ENCODE measurements at places on chromosomes 5 and 9.

GRCh38 chr5:141753971-141754713 is 72.1 kb upstream of the ARAP3 start:
- DNase-seq, result no peak

DNA sequence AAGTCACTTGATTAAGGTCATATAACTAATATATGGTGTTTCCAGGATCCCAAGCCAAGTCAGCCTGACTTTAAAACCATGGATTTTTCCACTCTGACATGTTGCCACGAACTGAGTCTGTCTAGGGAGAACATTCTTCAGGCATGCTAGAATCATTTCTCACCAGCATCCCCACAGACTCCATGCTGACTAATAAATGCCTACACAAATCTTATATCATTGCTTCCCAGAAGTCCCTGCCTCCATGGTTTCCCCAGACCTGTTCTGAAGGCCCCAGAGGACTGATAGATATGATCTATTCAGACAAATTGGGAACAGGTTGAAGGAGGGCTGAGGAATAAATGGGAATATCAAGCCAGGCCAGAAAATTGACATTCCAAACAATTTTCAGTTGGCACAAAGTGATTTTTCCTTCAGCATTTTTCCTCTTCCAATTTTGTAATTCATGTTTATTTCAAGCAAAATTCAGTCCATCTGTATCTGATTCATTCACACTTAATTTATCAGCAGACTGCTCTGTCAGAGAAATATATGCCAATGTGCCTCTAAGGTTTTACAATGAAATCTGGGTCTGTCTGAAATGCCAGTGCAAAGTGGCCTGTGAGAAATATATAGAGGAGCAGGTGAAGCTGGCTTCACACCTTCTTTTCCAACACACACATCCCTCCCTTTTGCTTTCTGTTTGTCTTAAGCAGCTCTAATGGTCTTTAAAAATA is 413.6 kb upstream of the TNC start:
- no peak for DNase-seq

- DNase-seq, result no peak
Observed at GRCh38 chr5:62312036-62312435, 6.0 kb downstream of the KIF2A start.

DNA sequence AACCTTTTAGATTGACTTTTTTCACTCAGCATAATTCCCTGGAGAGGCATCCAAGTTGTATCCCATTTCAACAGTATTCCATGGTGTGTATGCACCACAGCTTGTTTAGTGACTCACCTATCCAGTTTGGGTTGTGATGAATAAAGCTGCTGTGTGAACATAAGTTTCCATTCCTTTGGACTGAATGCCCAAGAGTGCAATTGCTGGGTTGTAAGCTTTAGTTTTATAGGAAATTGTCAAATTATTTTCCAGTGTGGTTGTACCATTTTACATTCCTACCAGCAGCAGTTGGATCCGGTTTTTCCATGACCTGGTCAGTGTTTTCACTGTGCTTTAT is 60.9 kb upstream of the TMED7 start:
- DNase-seq, result no peak

DNA sequence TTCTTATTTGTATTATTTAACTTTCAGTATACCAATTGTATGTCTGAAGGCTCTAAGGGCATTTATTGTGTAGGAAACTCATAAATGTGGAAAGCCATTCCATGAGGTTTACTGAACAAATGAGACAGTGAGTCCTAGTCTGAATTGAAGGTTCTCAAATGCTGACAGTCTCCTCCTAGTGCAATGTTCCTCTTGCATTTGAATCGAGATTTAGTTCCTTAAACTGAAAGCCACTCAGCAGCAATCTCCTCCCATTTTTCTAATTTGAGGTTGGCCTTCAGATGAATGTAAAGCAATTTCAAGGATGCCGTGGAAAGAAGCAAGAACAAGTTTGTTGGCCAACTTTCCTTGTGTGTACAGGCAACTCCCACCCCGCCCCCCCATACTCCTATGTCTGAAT is 493.2 kb upstream of the KLF4 start:
- DNase-seq, result no peak

DNA sequence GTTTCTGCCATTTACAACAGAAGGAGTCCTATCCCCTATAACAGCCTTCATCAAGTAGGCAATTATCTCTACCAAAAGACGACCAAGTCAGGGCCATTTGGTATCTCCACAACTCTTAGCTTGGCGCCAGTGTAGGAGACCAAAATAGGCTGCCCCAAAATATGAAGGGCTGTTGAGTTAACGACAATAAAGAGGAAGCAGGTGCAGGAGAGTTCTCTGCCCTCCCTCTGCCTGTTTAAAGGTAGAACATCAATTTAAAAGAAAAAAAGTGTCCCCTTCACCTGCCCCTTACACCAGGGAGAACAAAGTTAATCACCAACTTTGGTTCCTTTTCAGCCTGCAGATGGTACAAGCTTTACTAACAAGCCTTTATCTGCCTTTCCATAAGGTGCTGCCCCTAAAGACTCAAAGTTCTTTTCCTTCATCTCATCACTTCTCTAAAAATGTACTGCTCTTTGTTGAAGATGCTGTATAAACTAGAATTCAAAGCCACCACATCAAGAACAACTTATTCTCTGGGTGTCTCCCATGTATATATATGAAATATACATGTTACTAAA is 33.3 kb downstream of the PPP1R2B start:
- no peak for DNase-seq

DNA sequence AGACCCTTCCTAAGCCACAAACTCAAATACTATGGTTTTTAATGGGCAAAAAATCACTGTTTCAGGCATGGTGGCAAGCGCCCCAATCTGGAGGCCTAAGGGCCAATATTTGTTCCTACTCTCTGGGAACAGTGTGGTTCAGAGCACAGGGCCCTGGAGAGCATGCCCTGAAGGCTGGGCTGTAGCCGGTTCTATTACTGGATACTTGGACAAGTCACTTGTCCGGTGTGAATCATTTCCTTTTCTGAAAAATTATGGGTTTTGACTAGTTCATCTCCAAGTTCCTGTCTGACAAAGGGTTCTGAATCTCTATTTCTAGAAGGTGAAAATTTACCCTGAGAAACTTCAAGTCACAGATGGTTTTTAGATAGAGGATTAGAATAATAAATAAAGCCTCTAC is 75.0 kb downstream of the OTULIN start:
- DNase-seq, result no peak

DNA sequence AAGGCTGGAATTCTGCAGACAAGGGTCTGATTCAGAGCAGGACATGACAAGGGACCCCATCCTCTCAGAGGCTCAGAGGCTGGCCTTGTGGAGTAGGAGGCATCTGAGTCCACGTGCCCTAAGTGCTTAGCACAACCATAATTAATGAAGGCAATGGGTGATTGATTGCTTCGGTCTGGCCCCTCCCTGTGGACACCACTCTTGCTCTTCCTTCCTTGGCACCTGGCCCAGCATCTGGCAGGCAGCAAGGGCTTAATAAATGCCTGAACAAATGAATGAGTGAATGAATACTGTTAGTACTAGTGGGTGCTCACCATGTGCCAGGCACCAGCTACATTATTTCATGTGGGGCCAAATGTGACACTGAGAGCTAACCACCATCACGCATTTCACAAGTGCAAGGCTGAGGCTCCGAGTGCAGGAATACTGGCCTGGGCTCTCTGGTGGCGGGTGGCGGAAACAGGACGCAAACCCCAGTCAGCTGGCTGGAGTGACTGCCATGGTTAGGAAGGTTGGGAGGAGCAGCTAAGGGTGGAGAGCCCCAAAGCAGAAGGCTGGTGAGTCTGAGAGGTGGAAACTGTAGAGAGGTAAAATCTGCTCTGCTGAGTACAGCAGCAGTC is 53.6 kb downstream of the ASS1 start:
- no peak for DNase-seq

DNA sequence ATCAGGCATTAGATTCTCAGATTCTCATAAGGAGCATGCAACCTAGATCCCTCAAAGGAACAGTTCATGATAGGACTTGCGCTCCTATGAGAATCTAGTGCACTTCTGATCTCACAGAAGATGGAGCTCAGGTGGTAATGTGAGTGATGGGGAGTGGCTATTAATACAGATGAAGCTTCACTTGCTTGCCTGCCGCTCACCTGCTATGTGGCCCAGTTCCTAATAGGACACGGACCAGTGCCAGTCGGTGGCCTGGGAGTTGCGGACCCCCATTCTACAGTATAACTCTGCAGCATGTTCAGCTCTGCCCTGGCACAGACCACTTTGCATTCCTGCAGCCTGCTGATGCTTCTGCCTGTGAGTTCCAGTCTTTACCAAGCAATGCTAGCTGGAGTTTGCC is 581.3 kb upstream of the KLF4 start:
- DNase-seq, result no peak

- DNase-seq, result no peak
Observed at GRCh38 chr5:160770718-160771117, 81.3 kb downstream of the ATP10B start.

DNA sequence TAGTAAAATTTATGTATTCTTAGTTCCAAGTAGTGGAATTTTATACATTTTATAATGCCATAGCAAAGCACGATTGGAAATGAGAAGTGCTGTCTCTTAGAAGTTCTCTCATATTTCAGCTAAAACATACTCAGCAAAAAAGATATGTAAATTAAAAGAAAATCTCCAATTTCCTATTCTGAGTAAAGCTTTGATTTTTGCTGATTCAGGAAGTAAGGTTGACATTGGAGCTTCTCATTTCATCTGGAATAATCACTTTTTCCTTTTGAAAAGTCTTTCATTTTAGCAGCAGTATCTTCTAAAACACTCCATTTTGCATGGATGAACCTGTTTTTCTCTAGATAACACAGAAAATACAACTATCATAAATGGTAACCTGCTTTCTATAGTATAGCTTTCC is 121.0 kb downstream of the ZCCHC7 start:
- DNase-seq, result no peak

GRCh38 chr5:147619281-147619878 is 109.5 kb upstream of the DPYSL3 start:
- DNase-seq, result no peak

GRCh38 chr9:137349471-137350033 is 47.5 kb upstream of the NRARP start:
- DNase-seq, result no peak

DNA sequence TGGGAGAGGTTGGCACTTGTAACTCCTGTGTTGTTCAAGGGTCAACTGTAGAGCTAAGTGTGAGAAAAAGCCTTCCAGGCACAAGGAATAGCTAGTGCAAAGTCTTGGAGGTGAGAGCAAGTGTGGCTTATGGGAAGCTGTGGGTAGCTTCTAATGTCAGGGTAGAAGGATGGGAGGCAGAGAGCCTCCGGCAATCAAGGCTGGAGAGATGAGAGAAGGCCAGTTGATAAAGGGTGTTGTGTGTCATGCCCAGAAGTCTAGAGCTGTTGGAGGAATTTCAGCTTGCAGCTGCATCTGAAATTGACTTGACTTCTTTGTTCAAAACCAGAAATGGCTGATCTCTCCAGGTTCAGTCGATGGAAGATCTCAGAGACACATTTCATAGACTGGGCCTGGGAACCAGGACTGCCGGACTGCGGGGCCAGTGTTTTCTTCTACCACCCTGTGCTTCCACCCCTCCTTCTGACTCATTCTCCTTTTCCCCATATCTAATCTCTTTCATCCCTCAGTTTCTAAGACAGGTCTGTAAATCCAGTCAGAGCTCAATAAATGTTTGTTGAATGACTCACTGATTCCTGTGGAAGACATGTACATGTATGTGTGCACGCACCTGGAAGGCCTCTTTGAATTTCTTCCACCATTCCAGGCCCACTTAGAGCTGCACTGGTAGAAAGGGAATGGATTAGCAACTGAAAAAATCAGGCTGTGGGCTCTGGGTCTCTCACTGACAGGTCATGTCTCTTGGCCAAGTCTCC is 67.8 kb upstream of the KLF4 start:
- DNase-seq, result no peak

- DNase-seq, result no peak
Observed at GRCh38 chr5:35822511-35822910, 34.2 kb upstream of the IL7R start.

DNA sequence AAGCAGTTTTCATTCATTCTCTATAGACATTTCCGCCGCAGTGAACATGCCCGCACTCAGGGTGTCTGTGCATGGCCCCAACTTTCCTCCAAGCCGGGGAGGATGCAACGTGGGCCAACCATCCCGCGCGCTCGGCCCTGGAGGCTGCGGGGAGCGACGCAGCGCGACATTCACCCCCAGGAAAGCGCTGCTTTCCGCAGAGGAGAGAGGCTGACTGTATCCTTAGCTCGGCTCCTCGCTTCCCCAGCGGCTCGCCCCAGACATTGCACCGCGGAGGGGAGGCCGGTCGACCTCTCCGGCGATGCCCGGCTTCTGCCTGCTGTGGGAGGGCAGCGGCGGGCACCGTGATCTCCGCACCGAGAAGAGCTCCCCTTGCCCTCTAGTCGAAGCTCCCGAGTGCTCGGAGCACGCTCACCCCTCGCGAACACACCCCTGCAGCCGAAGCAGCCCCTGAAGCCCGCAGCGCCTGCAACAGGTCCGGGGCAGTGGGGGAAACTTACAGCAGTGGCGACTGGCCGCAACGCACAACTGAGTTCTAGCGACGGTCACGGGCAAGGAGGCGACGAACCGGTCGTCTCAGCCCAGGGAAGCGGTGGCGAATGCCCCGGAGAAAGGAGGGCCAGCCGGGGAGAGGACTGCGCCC is 600 bp downstream of the ENC1 start:
- DNase-seq, result no peak

DNA sequence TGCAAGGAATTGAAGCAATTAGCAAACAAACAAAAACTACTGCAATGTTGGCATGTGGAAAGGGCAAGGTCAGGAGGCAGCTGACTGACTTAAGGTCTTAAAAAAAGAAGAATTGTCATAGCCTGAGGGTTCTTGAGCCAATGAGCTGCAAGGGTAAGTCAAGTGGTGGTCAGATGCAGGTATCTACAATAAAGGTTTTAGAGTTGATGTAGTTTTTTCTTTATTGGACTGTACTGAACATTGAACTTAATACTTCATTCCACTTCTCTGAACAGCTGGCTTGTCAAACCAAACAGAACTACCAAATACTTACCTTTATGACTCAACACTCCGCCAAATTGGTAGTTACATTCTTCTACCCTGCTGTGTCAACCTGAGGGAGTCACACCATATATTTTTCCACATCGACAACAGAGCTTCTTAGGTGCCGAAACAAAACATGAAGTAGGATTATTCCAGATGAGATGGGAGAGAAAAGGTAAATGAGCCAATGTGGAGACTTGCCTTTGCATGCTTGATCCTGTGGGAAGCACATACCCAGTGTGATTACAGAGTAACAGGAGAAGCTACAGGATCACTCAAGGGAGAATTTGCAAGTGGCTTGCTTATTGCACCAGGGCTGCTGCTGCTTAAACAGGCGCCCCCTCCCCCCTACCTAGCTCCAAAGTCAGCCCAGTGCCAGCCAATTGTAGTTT is 35.3 kb downstream of the EQTN start:
- DNase-seq, result no peak

GRCh38 chr9:78133751-78134150 is 102.1 kb upstream of the CEP78 start:
- no peak for DNase-seq

- DNase-seq, result no peak
Observed at GRCh38 chr9:135346438-135347050, 133.0 kb upstream of the PPP1R26 start.

GRCh38 chr9:125079931-125080330 is 63.4 kb downstream of the SCAI start:
- DNase-seq, result no peak

- DNase-seq, result no peak
Observed at GRCh38 chr9:84636436-84636835, 33.1 kb upstream of the NTRK2 start.
